ENCODE measurements at places on chromosomes 3 and 15. TPM values are rescaled to one million over a fixed set of nuclear protein-coding genes. Genes with fewer than 3 reads are reported as not detected.

- DNase-seq = peak; percentile 87
Observed at GRCh38 chr3:73365756-73366397, 258.9 kb downstream of the PDZRN3 start.

CD276 gene
- 85.4 TPM for total RNA-seq

BTLA gene
- total RNA-seq = 0.10 TPM

GRCh38 chr15:35306361-35306981, 221.4 kb upstream of the NANOGP8 start:
- DNase-seq = peak; percentile 50

GRCh38 chr3:183331498-183331897, 78.4 kb downstream of the B3GNT5 start:
- DNase-seq = no peak

DNA sequence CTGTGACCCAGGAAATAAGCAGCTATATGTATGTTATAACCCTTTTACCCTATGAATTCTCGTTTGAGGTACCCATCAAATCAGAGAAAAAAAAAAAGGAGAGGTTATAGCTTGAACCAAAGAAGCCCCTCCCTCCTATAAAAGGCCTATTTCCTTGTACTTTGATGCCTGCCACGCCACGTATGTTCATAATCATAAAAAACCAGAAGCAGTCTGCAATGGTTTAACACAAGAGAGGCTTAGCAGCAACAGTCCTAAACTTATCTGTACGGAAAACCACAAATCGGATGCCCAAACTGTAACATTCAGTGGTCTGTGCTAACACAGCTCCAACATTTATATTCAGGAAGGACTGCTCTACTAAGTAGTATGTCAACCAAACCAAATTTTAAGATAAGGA, 21.2 kb downstream of the CCR8 start:
- DNase-seq = no peak

DNA sequence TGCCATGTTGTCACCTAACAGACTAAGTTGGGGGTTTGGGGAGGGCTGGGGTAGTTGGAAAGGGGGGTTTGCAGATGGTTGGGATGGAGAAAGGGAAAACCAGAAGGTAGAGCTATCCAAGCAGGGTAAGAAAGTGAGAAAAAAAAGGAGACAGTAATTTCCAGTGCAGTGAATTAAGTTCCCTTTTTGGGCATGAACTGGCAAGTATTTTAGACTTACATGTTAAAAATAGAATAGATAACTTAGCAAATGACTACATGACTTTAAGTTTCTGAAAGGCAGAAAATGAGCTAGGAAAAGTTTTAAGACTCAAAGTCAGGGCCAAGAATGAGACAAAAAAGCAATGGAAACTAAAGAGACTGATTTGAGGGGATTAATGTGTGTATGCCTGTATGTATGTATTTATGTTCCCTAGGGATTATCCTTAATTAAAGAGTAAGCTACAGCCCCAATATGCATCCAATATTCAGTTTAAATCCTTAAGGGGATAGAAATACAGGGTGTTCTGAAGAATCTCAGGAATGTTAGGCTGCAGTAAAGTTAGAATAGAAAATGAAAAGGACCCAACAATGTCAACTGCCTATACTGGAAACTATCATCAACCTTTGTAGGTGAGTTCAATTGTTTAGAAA, 285.2 kb upstream of the MME start:
- no peak for DNase-seq
